ENCODE measurements at places on chromosomes 3 and 15.

DNA sequence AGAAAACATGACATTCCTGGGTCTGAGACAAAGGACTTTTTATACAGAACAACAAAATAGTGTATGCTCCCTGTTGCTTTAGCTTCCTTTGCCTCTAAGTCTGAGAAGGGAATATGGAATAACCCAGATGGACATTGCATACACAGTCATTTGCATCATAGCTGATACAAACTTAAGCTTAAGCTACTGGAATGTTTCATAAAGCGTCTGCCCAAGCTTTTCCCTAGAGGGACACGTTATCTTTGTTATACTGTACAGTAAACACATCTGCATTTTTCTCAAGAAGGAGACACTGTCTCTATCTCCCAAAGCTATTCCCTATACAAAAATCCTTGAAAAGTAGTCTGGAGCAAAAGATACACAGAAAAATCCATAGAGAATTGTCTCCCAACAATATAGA is 775.0 kb downstream of the DIPK2A start:
- DNase-seq, result no peak

- DNase-seq, result no peak
These were observed 3.2 kb upstream of the BCL2L10 start for GRCh38 chr15:52115598-52116427.

DNA sequence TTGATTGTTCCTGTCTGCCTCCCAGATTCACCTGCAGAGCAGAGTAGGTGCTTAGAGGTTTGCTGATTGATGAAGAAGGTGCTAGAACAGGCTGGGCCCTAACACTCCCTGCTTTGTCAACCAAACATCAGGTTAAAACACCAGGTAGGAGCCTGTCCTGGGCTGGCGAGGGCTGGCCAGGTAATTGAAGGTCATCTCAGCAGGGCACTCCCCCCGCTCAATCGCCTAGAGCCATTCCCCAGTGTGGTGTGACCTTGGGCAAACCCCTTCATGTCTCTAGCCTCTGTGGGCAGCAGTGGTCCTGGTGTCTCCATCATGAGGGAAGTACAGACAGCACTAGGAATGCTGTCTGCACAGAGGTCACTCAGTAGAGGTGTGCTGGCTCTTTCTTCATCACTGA is 88.3 kb downstream of the KLF15 start:
- DNase-seq, result no peak

- no peak for DNase-seq
These were observed 4.6 kb upstream of the P2RY14 start for GRCh38 chr3:151282921-151283320.

GRCh38 chr3:45832699-45833098 is 9.2 kb downstream of the LZTFL1 start:
- DNase-seq, result no peak

Data from stimulated activated CD4-positive, alpha-beta T cell treated with anti-CD3 and anti-CD28 coated beads, TNF-alpha, amount 100 ng/mL, for 48 hours (primary cell).